ENCODE measurements at places on chromosomes 7 and 10.

DNA sequence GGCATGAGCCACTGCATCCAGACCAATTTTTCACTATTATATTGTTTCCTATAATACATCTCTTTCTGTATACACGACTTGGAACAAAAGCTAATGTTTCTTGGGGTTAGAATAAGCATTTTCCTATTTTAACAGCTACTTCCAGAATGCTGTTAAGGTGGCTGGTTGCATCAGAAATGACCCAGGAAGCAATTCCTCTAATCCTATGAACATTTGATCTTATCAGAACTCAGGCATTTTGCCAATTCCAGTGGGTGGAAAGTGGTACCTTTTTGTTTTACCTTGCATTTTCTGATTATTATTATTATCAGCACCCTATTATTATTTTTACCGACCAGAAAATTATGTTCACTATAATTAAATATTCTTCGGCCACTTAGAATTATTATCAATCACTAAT lies 73.3 kb downstream of the NDUFB2 start:
- no peak for DNase-seq

GRCh38 chr7:49396229-49396628 lies 377.2 kb upstream of the VWC2 start:
- no peak for DNase-seq

- DNase-seq: peak; percentile 35
These were observed 610.4 kb downstream of the IPMK start for GRCh38 chr10:57657164-57657765.

DNA sequence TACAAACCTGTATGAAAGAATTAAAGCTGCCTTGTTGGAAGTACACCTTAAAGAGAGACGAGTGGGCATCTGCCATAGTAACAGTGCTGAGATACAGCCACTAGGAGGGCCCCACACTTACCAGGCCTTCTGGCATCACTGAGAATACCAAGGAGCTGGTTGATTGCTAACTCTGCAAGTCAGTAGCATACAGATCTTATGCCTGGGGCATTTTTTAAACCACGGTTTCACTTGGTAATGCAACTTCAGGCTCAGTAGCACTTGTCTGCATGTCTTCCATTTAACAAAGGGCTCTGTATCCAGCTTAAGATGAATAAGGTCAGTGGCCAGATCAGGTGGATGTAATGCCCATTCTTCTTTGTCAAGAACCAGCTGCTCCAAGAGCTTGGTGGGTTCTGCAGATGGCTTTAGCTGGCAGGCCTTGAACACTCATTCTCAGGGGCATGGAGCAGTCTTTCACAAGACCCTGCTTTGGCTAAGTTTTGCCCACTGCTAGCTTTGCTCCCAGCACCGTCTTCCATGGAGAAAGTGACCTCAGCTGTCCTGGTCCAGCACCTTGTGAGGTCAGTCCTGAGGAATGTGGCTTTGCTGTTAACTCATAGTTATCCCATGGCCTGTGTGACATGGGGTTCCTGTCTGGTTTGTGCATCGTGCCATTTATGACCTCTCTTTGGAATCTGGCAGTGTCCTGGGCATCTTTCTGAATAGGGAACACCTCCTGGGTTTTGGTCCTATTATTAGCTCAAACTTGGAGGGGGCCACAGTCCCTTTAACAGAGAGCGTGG lies 68.1 kb downstream of the BMPER start:
- DNase-seq: no peak

GRCh38 chr10:72890086-72890485 lies 3.5 kb upstream of the OIT3 start:
- no peak for DNase-seq

- DNase-seq: no peak
These were observed 69.4 kb downstream of the NOC3L start for GRCh38 chr10:94293354-94293753.

DNA sequence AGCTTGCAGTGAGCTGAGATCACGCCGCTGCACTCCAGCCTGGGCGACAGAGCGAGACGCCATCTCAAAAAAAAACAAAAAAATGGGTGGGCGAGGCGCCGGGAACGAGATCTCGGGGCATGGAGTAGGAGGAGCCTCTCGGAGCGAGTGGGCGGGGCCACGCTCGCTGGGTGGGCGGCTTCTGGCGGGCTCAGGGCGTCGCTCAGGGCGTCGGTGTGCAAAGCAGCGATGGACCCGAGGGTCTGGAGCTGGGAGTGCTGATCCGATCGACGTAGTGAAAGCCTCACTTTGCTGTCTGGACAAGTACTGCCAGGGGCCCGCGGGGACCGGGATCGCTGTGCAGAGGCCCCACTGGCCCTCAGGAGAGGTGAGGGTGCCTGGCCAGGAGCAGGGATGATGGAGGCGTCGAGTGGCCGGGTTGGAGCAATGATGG lies 22.6 kb upstream of the AMZ1 start:
- DNase-seq: no peak

GRCh38 chr7:101251871-101252659 lies 7.2 kb upstream of the FIS1 start:
- peak; percentile 99 for DNase-seq

GRCh38 chr7:16562456-16563220 lies 36.0 kb downstream of the LRRC72 start:
- DNase-seq: no peak

GRCh38 chr10:131767716-131768115 lies 133.1 kb upstream of the PPP2R2D start:
- DNase-seq: no peak

- no peak for DNase-seq
These were observed 101.1 kb downstream of the PRKAG2 start for GRCh38 chr7:151775547-151776443.

DNA sequence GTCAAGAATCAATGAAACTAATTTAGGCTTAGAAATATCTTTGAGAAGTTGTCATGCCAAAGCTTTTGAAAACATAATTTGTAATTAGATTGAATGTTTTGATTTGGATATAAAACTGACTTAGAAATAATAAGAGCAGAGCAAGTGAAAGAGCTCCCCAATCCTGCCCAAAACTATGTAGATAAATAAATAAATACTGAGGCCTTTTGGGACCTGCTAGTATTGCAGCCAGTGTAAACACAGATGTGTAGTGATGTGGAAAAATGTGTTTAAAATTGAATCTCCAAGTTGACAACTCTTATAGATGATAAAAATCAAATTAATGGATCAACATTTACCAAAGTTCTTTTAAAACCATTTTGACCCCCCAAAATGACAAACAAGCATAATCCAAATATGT lies 896.1 kb downstream of the CNTNAP2 start:
- DNase-seq: no peak

DNA sequence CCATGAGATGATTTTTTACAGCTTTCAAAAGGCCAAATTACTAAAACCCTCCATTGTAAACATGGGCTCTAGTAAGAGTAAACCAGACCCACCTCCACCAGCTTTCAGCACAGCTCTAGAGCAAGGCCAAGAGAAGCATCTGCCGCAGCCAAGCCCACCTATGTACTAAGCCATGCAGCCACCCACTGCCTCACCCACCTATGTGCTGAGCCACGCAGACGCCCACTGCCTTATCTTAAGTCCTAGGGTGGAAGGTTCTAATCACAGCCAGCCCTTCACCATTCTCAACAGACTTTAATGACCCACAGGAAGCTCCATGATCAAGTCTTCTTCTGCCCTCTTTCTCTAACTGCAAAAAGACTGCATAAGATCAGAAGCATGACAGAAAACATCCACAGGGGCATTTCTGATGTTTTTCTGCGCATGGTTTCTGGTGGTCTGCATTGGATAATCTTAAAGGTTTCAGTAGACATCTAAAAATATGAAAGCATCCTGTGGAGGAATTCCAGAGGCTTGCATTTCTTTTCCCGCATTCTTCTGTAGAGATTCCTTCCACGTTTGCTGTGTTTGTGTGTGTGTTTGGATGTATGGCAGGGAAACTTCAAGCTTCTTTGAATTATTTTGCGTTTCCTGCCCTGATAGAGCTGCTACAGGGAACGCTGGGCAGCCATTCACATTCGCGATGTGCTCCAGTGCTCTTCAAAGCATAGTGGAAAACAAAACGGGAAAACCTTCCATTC lies 286.1 kb upstream of the KLF6 start:
- DNase-seq: no peak

GRCh38 chr7:23076772-23077171 lies 28.8 kb upstream of the KLHL7 start:
- DNase-seq: no peak

DNA sequence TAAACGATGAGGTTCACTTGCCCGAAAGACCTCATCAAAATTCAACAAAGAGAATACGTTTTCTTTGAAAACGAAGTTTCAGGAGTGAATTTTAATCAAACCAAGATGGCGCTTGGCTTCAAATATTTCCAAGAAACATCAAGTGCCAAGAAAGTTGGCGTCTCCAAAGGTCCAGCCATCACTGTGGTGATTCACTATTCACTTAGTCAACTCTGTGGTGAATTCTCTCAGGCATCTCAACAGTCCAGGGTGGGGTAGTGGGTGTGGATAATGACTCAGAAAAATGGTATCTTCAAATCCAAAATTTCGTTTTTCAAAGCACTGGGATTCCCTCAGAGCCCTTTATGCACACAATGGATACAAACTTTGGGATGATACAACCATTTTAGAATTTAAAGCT lies 133.1 kb downstream of the SVIL start:
- DNase-seq: no peak

DNA sequence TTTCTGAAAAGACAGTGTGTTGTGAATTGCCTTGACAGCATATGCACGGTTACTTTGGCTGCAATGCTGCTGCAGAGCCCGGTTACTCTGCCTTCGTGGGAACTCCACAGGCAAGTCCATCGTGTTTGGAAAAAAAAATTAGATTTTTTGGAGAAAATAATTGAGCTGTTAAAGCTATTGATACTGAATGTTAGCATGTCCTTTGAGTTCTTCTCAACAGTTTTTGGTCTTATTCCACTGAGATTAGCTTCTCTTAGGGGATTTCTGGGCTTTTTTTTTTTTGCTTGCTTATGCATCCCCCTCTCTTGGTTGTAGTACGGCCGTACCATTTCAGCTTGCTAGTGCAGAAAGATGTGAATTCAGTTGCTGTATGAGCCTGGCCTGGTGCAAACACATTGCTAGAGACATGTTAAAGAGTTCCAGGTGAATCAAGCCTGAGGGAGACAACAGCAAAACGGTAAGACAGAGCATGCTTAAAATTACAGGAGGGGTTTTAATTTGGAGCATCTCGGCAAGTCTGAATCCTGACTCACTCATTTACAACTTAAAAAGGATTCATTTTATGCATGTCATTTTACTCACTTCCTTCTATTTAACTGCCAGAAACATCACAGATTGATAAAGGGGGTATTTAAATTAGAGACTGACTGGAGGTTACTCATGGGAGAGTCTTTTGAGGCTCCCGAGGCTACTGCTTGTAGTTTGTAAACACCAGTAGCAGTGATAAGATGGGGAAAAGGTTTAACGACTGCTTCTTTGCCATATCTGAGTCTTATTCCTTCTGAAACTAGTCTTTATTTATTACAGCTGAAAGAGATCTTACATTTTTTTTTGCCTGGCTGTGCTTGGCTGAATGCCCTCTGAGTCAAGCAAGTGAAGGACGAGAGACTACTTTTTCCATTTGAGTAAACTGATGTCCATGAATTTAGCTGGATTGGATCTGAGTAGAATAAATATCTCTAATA lies 113.7 kb downstream of the CDK14 start:
- DNase-seq: no peak

- DNase-seq: no peak
These were observed 41.8 kb upstream of the ELN start for GRCh38 chr7:73986158-73986631.

Measured in activated CD4-positive, alpha-beta T cell treated with anti-CD3 and anti-CD28 coated beads, Interleukin-2, amount 50 U/mL, for 48 hours (primary cell).